ENCODE measurements at places on chromosomes 1 and 21.
A peak's percentile ranks its signal among the peaks of the same experiment; 100 is the strongest.

DNA sequence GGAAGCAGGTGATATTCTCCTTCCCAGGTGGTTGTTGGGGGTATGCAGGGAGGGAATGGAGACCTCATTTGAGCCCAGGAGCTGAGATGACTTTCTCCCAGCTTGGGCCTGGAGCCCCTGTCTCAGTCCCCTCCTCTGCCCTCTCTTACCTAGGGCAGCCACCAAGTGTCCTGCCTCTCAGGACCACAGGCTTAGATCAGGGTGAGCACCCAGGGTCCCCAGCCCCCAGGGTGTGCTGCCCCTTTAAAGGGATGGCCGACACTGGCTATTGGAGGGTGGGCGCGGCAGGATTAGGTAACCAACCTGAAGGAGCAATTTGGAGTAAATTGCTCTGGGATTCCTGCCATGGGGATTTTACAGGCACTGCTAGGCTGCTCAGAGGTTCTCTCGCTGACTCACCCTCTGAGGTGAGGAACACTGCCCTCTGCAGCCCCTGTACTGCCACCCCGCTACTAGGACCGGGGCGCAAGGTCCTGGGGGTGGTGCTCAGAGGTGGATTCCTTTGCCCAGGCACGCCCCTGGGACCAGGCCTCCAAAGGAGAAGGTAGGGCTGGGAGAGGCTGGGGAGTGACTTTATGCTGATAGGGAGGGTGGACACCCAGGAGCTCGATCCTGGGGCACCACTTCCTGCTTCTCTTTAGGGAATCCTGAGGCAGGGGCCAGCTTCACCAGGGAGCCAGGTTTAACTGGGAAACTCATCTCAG is 1.5 kb downstream of the RPS6KA1 start:
- DNase-seq = peak; percentile 54

- no peak for DNase-seq
Measured at GRCh38 chr1:188295157-188295556, 1466.4 kb downstream of the PLA2G4A start.

DNA sequence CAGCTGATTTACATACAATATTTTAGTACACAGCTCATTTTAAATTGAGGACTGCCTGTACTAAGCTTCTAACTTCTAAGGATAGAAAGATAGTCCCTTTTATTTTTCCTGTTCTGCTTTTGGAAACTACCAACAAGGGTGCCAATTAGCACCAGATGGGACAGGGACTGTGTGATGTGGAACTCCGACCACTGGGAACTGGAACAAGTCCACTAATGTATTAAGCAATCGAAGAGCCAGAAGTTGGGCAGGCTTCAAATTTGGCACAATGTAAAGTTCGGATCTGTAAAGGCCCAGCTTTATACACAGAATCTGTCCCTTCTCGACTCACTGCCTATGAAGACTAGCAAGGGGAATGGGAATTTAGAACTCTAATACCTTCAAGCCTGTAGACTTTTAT is 149.3 kb downstream of the ZC3H11B start:
- DNase-seq = no peak

DNA sequence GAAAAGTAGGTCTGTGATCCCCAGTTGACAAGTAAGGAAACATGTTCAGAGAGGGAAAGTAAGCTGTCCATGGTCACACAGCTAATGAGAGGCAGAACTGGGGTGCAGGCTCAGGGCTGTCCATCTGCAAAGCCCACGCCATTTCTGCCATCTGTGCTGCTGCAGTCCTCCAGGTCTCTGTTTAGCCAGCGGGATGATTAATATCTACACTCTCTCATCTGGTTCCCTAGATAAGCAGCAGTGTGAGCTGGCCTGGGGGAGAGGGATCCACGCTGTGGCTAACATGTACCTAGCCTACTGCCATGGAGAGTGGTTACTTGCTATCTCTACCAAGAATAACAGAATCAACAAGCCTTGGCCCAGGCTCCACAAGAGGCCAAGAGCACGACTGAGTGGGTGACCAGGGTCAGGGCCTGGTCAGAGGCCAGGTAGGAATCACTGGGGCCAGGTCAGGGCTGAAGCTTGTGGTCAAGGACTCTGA is 75.2 kb downstream of the TRABD2B start:
- no peak for DNase-seq

DNA sequence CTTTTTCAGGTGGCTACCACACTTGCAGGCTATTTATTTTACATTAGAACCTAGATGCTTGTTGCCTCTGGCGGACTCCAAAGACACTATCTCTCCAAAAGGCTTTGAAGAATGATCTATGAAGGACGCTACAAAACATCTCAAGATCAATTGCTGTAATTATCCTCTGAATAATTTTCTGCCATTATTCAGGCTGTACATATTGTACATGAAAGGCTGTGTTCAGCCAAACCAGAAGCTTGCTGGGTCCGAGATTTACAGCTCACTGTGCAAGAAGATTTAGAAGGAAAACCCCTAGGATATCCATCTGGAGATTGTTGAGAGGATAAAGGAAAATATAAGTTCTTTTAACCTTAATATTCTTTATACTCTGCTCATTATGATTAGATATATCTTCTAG is 523.6 kb upstream of the PLXNA2 start:
- DNase-seq = no peak

DNA sequence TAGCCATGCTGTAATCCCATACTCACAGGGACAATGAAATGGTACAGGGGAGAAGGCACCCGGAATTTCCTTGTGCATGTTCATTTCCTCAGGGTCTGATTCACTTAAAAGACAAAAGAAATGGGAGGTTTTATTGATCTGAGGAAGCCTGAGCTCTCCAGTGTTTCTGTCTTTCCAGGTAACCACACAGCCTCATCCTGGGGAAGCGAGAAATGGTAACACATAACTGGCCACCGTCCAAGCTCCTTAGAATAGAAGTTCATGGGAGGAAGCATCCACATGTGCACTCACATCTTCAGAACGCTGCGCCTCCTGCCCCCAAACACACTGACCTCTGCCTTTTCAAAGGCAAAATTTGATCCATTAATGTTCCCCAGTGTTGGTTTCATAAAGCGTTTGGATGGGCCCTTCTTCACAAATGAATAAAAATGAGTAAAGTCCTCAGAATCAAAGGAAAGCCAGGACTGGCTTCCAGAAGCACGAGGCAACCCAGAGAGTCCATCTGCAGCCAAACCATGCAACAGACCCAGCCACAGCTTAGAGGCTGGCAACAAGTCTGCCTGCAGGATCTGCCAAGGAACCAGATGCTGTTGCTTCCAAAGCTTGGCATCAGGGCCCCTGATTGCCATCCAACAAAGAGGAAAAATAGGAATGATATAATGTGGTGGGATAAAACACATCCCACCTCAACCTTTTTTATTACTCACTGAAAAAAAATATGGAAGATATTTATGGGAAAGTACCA is 120.3 kb downstream of the ZBTB18 start:
- DNase-seq = no peak

GRCh38 chr1:64282351-64282750 is 78.9 kb downstream of the UBE2U start:
- DNase-seq = peak; percentile 74

DNA sequence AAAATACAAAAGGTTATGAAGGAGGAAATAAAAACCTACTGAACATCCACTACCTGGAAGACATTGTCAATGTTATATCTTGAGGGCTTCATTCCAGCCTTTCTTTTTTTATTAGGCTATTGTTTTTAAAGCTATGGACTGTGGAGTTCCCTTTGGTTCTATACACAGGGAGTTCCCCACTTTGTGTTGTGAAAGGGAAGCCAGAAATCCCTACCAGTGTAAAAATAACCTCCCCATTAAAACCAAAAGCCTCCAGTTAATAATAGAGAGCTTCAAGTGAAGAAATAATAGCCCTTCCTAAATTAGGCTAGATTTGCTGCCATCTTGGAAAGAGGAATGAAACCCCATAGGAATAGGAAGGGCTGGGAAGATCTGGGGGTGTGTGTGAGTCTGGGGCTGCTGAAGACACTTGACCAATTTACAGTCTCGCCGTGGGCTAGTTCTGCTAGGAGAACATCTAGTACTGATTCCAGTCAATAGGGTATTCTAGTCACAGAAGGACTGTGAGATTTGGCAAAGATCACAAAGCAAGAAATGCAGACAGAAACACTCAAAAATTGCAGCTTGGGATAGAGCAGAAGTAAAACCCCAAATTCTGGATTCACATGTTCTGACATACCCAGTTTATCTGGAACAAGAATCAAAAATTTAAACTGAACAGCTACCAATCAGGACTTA is 32.4 kb upstream of the PTGFRN start:
- DNase-seq = no peak

- no peak for DNase-seq
Measured at GRCh38 chr1:53412285-53413174, 46.7 kb upstream of the DMRTB1 start.

- DNase-seq = no peak
Measured at GRCh38 chr1:27509127-27510080, 19.4 kb upstream of the WASF2 start.

DNA sequence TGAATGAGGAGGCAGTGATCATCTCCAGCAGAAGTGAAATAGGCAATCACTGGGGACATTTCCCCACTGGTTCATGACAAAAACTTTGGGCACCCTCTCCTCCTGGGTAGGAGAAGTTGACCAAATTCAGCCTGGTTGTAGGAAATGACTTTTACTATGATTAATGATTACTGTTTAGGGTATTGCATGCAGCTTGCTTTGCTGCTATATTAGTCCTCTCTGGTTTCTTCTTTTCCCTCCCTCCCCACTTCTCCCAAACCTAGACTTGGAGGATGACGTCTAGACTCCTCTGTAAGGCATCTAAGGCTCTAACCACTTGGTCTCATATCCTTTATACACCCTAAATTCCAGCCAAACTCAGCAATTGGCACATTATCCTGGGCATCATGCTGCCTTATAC is 3.4 kb upstream of the RGS16 start:
- DNase-seq = no peak

GRCh38 chr1:208907790-208908189 is 663.6 kb upstream of the PLXNA2 start:
- DNase-seq = no peak

GRCh38 chr1:173043253-173043652 is 7.5 kb downstream of the TNFSF18 start:
- no peak for DNase-seq

GRCh38 chr1:4277598-4277997 is 376.8 kb upstream of the AJAP1 start:
- no peak for DNase-seq

- DNase-seq = no peak
Measured at GRCh38 chr1:10189659-10190058, 20.7 kb upstream of the KIF1B start.

- no peak for DNase-seq
Measured at GRCh38 chr1:165435801-165436200, 9.1 kb downstream of the RXRG start.

GRCh38 chr1:201783572-201783971 is 45.4 kb upstream of the IPO9 start:
- DNase-seq = no peak

DNA sequence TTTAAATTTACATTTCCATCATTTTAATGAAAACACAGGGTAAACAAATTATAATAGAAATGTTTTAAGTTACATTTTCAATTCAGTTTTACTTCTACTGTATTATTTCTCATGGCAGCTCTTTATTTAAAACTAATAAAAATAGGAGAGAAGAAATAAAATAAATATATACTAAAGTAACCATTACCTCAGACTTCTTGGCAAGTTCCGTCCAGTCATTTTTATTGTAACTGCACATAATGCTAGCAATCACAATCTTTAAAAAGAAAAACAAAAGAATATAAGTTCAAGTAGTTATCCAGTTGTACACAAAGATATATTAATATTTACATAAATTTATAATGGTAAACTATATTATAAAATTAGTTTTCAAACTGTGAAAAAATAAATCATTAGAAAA is 538.6 kb downstream of the DPYD start:
- no peak for DNase-seq

- no peak for DNase-seq
Measured at GRCh38 chr1:74223453-74223852, 11.7 kb upstream of the TNNI3K start.

DNA sequence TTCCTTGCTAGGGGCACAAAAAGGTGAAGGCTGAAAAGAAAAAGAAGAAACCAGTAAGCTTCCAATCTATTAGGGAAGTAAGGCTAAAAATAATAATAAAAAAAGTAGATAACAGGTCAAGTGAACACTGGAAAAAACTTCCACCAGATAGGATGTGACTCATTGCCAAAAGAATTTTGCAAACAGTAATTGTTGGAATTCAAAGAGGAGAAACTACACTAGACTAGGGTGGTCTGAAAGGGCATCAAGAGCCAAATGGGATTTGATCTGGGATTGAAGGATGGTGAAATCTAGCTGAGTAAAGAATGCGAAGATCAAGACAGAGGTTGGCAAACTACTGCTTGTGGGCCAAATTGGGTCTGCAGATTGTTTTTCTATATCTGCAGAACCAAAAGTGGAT is 6.0 kb upstream of the ST6GALNAC3 start:
- DNase-seq = no peak

GRCh38 chr1:9760824-9761223 is 62.9 kb downstream of the CLSTN1 start:
- DNase-seq = no peak

- DNase-seq = no peak
Measured at GRCh38 chr1:99152132-99152531, 112.2 kb upstream of the PLPPR4 start.

DNA sequence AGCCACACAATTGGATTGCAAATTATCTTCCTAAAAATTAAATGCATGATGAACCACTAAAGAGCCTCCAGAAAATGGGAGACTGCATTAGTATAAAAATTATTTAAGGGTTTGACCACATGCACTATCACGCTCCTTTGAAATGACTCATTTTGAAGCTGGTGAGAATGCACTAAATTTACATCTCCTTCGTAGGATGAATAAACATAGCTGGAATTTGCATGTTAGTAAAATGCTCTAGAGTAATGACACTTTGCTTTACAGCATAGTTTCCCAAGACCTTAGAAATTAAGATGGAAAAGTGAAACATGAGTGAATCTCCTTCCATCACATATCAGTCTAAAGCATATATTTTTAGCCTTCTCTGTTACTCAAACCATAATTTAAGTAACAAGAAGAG is 2.4 kb downstream of the PLPPR4 start:
- DNase-seq = peak; percentile 65

DNA sequence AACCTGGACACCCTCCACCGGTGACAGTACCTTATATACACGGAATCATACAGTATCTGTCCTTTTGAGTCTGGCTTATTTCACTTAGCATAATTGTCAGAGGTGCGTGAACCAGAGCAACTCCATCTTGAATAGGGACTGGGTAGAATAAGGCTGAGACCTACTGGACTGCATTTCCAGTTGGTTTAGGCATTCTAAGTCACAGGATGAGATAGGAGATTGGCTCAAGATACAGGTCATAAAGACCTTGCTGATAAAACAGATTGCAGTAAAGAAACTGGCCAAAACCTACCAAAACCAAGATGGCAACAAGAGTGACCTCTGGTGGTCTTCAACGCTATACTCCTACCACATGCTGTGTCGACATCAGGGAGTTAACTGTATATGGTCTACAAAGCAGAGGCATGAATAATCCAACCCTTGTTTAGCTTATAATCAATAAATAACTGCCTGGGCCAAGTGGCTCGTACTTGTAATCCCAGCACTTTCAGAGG is 1.4 kb upstream of the FDPS start:
- no peak for DNase-seq
